AG04449 (cell line): ENCODE measurements at places on chromosomes 7 and 10.

GRCh38 chr7:82481499-82482097 lies 38.0 kb upstream of the CACNA2D1 start:
- no peak for DNase-seq

- no peak for DNase-seq
These were observed 819.2 kb upstream of the C7orf33 start for GRCh38 chr7:147771344-147771743.

DNA sequence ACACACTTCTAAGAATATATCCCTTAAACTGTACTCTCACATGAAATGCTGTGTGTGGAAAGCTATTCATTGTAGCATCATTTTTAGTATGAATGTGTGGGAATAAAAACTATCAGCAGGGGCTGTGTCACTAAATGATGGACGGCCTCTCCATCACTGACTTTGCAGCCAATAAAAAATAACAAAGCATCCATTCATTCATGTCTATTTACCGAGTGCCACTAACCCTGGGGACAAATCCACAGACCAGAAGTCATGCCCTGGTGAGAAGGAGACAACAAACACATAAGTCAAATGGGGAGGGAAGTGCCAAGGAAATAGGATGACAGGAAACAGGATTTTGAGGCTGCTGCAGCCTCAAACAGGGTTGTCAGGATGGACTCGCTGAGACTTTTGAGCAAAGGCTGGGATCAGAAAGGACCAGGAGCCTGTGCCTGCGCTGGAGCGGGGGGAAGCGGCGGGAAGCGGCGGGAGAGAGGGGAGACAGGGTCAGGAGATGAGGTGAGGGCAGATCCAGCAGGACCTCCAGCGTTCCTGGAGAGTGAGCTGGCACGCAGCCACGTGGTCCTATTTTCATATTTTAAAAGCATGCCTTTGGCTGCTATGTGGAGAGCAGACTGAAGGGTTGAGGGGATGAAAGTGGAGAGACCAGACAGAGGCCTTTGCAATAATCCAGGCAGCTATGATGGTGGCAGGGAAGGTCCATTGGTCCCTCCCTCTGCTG lies 2.2 kb upstream of the NOM1 start:
- no peak for DNase-seq

DNA sequence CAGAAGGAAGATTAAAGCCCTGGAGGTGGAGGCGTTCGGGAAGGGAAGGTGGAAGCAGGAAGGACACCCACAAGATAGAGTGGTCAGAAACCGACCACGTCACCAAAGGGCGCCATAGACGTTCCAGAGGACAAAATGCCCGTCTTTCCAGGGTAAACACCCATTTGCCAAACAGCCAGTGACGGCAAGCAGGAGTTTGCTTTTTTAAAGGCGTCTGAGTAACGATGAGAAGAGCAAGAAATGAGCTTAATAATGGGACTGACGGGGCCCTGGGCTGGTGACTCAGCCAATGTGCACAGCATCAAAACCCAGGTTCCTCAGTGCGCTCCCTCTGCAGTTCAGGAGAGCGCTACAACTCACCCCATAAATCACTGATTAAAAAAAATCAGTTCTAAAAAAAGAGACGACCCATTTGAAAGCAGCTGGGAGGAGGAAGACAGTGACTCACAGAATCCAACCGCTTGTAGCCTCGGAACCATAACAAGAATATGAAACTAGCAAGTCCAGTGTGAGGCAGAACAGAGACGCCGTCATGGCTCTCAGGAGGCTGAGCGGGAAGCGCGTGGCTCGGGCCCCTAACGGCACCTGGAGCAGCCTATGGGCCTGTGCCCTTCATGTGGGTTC lies 5.9 kb downstream of the DIP2C start:
- DNase-seq, result peak; percentile 74

- no peak for DNase-seq
These were observed 267.2 kb upstream of the LRGUK start for GRCh38 chr7:133859871-133860450.

DNA sequence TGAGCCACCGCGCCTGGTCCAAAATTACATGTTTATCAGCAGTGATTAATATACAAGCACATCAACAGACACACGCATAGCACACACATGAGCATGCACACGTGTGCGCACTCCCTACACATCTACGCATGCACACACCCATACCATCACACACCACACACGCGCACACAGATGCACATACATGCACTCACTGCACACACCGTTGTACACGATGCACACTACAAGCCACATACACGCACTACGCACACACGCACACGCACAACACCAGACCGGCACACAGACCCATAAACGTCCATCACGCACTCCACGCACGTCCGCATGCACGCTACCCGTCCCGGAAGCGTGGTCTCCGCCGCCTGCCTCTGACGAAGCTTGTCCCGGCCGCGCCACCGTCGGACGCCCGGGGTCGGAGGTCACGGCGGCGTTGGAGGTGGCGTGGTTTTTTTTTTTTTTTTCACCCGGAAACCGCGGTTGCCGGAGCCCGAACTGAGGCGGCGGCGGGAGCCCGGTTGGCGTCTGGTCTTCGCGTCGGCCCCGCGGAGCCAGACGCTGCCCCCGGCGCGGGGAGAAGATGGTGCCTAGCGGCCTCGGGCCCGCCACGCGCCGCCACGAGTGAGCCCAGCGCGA lies at the start of gene TMEM248:
TMEM248 (plus strand) TSS at position 457 of the 627 bp plus-strand sequence. CDS start 20,641 bp downstream, outside the sequence.
- no peak for DNase-seq

DNA sequence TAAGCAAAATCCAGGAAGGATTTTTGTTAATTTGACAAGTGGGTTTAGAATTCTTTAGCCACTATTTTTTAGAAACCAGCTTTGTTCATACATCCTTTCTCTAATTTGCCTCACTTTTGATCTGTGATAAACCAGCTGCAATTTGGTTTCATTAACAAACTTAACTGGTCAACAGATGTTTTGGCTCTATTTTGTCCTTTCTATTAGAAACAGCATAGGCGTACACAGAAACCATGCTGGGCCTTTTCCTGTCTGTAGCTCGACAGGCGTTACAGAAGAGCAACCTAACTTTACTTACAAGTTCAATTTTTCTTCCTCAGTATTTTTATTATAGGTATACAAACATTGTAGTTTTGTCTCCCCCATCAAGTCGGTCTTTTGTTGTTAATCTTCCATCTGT lies 28.2 kb downstream of the KAT6B start:
- no peak for DNase-seq

DNA sequence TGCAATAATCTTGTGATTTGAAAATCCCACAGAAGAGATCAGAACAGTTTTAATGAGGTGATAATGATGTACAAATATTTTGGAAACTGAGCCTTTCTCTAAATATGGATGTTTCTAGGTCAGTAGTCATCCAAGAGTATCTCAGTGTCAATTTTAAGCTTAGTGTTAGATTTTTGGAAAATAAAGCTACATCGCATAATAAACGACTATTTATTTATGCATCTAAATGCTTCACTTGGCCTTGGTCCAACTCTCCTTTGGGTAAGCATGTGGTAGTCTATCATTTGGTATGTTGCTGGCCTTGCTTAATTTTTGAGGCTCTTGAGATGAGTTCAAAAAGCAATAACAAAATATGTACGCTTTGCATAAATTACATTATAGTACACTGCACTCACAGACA lies 5.4 kb upstream of the PPP1R9A start:
- no peak for DNase-seq

- peak; percentile 10 for DNase-seq
These were observed 238.5 kb downstream of the PHF14 start for GRCh38 chr7:11212080-11212711.

GRCh38 chr10:103681617-103682399 lies 173.6 kb downstream of the SH3PXD2A start:
- no peak for DNase-seq

DNA sequence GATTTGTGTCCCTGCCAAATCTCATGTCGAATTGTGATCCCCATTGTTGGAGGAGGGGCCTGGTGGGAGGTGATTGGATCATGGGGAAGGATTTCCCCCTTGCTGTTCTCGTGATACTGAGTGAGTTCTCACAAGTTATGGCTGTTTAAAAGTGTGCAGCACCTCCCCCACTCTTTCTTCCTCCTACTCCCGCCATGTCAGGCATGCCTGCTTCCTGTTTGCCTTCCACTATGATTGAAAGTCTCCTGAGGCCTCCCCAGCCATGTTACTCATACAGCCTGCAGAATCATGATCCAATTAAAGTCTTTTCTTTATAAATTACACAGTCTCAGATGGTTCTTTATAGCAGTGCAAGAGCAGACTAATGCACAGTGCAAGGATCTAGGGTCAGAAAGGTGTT lies 75.4 kb downstream of the CALD1 start:
- no peak for DNase-seq

DNA sequence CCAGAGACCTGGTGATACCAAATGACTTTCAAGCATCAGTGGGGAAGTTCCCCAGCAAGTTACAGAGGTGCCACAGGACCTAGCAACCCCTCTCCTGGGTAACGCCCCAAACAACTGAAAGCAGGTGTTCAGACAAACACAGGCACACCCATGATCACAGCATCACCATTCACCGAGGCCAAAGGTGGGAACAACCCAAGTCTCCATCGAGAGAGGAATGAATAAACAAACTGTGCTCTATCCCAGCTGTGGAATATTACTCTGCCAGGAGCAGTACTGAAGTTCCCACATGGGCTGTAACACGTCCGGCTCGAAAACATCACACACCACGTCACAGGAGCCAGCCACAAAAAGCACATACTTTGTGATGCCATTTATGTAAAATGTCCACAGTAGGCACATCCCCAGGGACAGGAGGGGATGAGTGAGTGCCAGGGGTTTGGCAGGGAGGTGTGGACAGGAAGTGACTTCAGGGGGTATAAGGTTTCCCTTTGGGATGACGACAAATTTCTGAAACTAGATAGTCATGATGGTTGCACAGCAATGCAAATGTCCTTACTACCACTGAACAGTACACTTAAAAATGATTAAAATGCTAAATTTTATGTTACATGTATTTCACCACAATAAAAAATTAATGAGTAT lies 222.8 kb downstream of the TNS3 start:
- DNase-seq, result no peak

- no peak for DNase-seq
These were observed 360.2 kb downstream of the PTPRN2 start for GRCh38 chr7:158227258-158227984.

- DNase-seq, result no peak
These were observed 1.5 kb downstream of the CYP3A7 start for GRCh38 chr7:99733448-99733847.

GRCh38 chr7:53743697-53744402 lies 708.4 kb downstream of the POM121L12 start:
- DNase-seq, result no peak

GRCh38 chr10:110360857-110361474 lies 56.2 kb upstream of the SMNDC1 start:
- no peak for DNase-seq

DNA sequence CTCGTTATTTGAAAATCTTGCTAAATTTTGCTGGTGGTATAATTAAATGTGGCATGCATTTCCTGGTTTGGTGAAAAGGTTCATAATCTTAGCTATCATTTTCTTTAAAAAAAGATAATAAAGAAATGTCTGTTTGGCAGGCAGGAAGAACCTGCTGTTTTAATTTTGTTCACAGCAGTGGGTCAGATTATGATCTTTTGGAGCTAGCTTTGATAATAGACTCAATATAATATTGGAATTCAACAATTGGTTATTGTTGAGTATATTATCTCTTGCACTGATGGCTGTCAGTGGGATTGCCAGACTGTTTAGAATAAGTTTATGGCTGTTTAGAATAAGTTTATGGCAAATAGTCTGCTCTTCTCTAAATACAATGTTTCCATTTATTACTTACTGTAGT lies 35.1 kb downstream of the MXI1 start:
- no peak for DNase-seq

GRCh38 chr7:12436126-12436525 lies 32.5 kb upstream of the VWDE start:
- no peak for DNase-seq

DNA sequence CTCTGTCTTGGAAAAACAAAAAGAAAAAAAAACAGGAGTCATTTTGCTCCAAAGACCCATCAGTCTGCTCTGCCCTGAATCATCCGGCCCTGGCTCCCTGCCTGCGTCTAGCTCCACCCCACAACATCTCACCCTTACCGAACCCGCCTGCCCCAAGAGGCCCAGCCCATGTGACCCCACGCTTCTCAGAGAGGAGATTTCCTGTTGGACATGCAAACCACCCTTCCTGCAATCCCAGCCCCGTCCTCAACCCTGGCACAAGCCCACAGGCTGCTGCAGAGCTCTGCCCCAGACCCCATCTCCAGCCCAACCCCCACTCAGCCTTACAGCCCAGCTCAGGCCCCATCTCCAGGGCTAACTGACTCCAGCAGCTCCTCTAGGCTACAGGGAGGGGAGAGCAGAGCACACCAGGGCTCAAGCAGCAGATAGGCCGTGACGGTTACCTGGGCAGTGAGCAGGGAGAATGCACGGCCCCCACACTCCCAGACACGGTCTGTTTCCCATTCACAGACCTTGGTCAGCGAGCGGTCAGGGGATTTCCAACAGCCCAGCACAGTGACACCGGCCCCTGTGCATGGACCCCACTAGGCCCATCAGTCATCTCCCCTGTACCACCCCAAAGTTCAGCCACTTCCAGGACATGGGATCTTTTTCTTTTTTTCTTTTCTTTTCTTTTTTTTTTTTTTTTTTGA lies 69.9 kb upstream of the GTF2I start:
- DNase-seq, result peak; percentile 31

- no peak for DNase-seq
These were observed 138.9 kb downstream of the TNS3 start for GRCh38 chr7:47443049-47443448.

GRCh38 chr7:132988117-132988516 lies 93.8 kb downstream of the CHCHD3 start:
- DNase-seq, result no peak

- DNase-seq, result no peak
These were observed 399 bp downstream of the FHIP2A start for GRCh38 chr10:114821915-114822443.

GRCh38 chr10:29353887-29354561 lies 65.2 kb downstream of the LYZL1 start:
- DNase-seq, result no peak

DNA sequence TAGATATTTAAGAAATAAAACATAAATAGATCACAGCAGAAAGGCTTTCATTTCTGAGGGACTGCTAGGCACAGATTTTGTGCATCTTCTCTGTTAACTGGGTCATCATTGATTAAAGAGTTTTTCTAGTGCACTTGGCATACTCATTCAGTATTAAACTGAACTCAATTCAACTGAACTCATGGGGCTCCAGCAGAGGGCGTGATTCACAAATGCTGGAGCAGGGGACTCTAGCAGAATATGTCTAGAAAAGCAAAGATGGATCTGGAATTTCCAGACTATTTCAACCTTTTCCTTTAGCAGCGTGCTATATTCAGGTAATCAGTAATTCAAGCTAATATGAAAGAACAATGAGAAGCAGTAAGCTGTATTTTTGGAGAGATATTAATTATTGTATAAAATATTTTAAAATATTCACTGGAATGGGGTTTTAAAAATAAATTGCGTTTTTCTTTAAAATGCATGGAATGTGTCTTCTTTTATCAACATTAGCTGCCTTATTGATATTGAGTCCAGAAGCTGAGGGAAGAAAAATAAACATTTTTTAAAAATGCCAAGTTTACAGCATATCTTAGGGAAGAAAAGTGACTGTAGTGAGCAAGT lies 296.8 kb upstream of the CACNA2D1 start:
- no peak for DNase-seq
